ENCODE measurements at places on chromosomes 11 and 22.

GRCh38 chr11:19994672-19995071, 165.6 kb downstream of the DBX1 start:
- DNase-seq: no peak

DNA sequence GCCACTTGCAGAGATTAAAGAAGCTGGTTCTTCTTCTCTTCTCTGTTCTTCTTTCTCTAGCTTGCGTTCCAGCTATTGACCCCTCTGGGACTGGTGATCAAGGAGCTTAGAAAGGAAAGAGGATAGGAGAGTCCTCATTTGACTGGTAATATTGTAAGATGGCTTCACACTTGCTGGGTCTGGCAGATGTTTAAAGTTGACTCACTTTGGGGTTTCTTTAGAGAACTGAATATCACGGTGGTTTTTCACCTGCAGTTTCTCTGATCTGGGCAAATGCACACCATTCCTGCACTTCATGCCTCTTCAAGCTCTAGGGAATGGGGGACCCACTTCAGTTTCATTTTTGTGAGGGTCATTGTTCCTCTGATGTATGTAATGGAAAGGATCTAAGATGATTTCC, 41.8 kb upstream of the DEUP1 start:
- no peak for DNase-seq

DNA sequence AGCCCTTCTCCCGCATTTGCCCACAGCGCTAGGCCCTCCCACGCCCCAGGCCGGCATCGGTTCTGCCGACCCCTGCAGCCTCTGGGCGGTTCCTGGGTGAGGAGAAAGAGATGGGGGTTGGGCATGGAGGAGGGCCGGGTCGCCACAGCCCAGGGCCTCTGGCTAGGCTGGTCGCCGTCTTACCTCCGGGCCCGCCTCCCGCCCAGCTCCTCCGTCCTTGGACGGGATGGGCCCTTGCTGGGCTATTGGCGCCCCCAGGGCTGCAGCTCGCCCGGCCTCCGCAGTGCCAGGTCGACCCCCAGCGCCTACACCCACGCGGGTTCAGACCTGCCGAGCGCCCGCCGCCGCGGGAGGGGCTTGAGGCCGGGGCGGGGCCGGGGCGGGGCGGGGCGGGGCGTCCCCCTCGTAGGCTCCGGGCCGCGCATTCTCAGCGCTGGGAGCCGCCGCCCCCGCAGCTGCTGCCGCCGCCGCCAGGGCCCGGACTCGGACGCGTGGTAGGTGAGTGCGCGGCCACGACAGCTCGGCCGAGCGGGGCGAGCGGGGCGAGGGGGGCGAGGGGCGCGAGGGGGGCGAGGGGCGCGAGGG, at the start of gene CD151:
CD151 (plus strand) TSS at position 424 of the 585 bp plus-strand sequence. CDS start 3,118 bp downstream, outside the sequence.
- no peak for DNase-seq

GRCh38 chr11:133724116-133724515, 121.2 kb downstream of the SPATA19 start:
- no peak for DNase-seq

- no peak for DNase-seq
Observed at GRCh38 chr11:82680252-82680651, 53.4 kb downstream of the FAM181B start.

GRCh38 chr11:22734628-22735345, 68.4 kb downstream of the GAS2 start:
- no peak for DNase-seq

GRCh38 chr11:12705874-12706273, 31.7 kb downstream of the TEAD1 start:
- DNase-seq: no peak

DNA sequence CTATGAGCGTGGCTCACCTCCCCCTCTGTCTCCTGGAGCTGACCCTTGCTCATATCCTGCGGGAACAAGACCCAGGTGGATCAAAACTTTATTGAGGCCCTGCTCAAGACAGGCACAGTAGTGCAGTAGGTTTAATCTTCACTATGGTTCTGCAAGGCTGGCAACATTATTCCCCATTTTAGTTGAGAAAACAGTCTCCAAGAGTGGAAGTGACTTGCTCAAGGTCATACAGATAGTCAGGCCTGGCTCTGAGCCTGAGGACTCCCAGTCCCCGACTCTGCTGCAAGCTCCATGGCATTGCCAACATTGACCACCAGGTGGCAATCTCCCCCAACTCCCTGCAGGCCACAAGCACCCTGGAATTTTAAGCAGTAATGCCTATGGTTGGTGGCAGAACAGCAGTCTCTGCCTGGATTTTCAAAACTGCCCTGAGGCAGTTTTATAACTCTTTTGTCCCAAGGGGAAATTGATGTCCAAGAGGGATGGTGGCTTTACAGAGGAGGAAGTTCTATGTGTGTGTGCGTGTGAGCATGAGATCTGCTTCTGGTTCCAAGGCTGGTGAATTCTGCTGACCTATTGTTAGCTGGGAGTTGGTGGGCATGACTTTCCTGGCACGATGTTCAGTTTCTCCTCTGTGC, 34.1 kb downstream of the NEU3 start:
- DNase-seq: peak; percentile 77

DNA sequence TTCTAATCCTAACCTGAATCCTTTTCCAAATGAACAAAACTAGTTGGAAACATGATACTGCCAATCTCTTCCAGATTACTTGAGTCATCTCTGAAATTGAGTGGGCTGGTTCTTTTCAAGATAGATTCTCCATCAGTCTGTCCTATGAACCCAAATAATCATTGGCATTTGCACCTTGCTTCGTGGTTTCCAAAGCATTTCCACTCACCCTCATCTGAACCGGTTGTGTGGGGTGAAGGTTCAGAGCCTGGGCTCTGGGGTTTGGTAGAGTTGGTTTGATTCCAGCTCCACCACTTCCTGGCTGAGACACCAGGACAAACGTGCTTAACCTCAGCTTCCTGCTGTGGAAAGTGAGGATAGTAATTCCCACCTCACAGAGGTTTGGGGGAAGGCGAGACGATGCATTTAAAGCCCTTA, 206.4 kb upstream of the E2F8 start:
- DNase-seq: no peak

DNA sequence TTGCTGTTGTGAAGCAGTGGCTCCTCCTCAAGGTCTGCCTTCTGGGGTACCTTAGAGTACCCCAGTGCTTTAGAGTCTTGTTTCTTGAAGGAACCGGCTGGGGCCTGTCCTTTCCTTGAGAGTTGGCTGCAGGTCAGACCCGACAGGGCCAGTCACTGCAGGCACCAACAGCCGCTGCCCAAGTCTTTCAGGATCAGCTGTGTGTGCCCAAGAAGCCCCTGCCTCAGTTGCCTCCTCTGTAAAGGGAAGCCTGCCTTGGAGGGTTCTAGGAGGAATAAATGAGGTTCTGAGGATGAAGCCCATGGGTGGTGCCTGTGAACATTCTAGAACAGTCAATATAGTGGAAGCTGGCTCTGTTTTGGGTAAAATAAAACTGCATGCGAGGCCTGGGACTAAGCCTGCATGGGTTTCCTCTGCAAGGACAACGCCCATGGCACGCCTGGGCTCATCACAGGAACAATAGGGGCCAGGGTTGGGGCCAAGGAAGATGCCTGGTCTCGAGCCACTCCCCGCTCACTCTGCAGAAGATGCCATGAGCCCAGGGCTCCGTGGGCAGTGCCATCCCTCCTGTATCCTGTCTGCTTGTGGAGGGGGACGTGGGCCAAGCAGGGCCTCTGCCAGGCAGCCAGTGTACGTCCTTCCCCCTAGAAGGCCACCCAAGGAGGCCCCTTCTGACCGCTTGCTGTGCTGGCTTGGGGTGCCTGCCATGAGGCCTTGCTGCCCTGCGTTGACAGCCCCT, 81.6 kb downstream of the MED15 start:
- no peak for DNase-seq

- DNase-seq: no peak
Observed at GRCh38 chr22:35632935-35633334, 15.3 kb upstream of the APOL6 start.

DNA sequence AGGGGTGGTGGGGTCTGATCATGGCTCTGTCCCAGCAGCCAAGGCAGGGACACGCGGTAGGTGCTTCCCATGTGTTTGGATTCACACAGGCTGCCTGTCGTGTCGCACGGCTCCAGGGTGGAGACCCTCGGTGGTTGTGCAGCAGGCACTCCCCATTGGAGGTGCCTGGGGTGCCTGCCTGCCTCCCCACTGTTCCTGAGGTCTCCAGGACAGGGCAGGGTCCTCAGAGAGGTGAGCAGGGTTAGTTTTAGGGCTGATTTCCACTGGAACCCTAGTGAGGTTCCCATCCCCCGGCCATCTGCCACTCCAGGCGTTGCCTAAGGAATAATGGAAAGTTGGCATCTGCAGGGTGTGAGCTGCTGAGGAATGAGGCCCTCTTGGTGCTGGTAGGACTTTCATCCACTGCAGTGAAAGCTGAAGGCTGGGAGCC, 32.3 kb downstream of the OSBPL5 start:
- no peak for DNase-seq

GRCh38 chr11:113721462-113722066, 15.5 kb upstream of the TMPRSS5 start:
- no peak for DNase-seq

GRCh38 chr22:48832592-48832991, 995.1 kb downstream of the BRD1 start:
- DNase-seq: no peak

- DNase-seq: no peak
Observed at GRCh38 chr11:114066046-114066648, 6.6 kb downstream of the ZBTB16 start.

DNA sequence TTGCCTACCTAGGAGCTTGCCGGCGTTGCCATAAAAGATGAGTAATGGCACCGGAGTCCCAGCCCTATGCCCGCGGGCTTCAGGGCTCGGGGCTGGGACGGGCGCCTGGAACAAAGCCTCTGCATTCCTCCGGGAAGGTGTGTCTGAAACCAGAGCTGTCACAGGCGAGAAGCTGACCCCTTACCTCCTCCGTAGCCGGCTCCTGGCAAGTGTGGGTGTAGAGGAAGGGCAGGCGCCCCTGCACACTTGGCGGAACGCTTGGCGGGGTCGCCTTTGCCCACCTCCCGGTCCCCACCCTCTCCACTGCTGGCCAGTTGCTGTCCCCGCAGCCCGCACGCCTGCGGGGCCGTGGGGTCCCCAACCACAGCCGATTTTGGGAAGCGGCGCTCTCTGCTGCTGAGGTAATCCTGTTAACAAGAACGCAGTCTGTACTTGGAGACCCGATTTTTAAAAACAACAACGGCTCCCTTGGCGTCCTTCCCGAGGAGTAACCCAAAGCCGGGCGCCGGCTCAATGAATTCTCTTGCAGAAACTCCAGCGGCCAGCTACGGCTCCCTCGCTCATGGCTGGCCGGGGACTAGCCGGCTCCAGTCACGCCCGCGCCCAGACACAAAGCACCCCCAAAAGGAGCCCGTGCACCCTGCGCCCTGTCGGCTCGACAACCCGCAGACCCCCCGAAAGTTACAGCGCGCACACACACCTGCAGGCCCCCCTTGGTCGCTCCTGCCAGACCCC, 89.2 kb downstream of the PLEKHA7 start:
- DNase-seq: no peak

GRCh38 chr11:9820260-9820659, 156.4 kb downstream of the SWAP70 start:
- no peak for DNase-seq

DNA sequence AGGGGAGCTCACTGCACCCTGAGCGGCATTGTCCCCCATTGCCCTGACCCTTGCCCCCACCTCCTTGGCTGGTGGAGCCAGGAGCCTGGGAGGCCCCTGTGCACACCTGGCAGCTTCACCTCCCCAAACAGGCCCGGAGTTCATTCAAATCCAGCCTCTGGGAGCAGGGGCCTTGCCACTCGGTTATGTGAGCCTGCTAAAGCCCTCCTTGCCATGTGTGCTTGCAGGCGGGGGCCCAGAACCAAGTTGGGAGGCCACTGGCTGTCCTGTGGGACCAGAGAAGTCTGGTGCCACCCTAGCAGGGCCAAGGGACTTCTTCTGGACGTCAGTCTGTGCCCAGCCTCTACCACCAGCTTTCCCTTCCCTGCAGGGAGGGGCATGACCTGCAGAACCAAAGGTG, 48.9 kb downstream of the NFAM1 start:
- DNase-seq: no peak

DNA sequence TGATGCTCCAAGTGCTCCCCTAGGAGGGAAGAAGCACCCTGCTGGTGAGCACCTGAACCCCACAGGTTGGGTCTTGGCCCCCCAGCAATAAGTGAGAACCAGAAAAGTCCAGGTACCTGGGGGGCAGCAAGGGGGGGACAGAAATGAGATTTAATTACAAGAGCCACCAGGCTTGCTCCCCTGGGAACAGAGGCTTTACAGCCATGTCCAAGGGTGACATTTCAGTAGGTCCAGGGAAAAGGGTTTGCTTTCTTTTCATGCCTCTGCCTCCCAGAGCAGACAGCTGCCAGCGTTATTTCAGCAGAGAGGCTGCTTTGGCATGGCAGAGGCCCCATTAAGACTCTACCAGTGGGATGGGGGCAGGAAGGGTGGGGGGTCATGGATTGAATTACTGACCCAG, 437.7 kb downstream of the BUD13 start:
- DNase-seq: no peak

DNA sequence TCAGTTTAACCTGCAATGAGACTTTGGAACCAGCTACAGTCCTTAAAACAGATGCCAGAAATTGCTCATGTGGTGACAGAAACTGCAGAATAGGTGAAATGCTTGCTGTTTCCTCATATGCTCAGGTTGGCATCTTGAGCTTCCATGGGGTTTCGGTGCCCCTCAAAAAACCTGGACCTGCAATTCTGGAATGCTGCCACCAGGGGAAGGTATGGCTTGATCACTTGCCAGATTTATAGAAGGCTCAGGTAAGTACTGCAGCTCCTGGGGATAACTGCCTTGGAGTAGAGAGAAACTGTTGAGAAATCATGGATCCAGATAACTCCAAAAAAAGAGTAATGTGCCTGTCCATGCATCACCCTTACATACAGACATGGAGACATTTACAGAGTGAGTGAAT, 113.0 kb downstream of the CTTN start:
- no peak for DNase-seq

DNA sequence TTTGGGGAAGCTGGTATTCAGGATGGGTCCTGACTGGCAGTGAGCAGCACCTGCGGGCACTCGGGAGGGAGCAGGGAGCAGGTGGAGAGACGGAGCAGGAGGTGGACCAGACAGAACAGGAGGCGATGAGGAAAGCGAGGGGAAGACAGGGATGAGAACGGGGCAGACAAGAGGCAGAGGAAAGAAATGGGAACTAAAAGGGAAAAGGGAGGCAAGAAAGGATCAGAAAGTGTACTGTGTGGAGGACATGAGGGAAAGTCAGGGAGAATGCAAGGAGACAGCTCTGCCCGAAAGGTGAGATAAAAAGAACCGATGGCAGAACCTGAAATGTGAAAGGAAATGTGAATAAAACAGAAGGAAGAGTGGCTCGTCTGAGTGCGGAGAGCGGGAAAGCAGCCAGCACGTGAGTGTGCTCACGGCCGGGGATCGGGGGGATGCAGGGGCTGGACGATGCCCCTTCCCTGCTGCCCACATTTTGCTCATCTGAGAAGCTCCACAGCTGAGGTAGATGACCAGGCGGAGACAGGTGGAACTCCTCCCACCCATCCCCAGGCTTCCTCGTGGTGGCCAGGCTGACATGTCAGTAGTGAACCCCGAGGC, 494.4 kb upstream of the B3GAT1 start:
- DNase-seq: no peak

DNA sequence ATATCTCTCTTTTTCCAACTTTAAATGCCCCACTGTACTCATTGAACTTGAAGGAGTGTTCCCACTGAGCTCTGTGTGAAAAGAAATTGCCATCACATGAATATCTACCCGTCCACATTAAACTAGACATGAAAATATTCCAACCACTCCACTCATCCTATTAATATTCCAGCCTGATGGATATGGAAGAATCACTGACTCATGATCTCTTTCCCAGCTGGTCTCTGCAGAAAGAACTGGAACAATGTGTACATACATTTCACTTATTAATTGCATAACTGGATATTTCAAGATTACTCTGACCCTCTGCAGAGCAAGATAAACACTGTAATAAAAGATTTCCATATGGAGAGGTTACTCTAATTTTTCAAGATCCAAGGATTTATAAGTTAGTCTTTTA, 711.1 kb upstream of the LRRC4C start:
- no peak for DNase-seq

Measured in SHP77 (cell line).